ENCODE measurements at places on chromosomes 3 and 15. TPM values are rescaled to one million over a fixed set of nuclear protein-coding genes. Genes with fewer than 3 reads are reported as not detected.

PCLAF gene
- total RNA-seq, result 2.6 TPM

GOLGA6L22 gene
- not detected for total RNA-seq

CIB1 gene
- 38.1 TPM for total RNA-seq

ZSCAN29 gene
- total RNA-seq, result 29.5 TPM

EXD1 gene
- total RNA-seq, result not detected

CLDN1 gene
- total RNA-seq, result 305 TPM

SLC9A9 gene
- total RNA-seq, result 3.0 TPM

All from kidney epithelial cell (primary cell).